ENCODE measurements at places on chromosomes 5 and 9. TPM values are rescaled to one million over a fixed set of nuclear protein-coding genes. Genes with fewer than 3 reads are reported as not detected.

TPPP gene
- 6.6 TPM for total RNA-seq

GADD45G gene
- 0.31 TPM for total RNA-seq

FLT4 gene
- total RNA-seq = 3.6 TPM

GFRA3 gene
- total RNA-seq = 0.14 TPM

OGN gene
- total RNA-seq = not detected

CTXN3 gene
- total RNA-seq = not detected

NR2F1-AS1 gene
- 2.7 TPM for total RNA-seq

FXN gene
- total RNA-seq = 25.3 TPM

CCDC183 gene
- total RNA-seq = 0.19 TPM

HACD4 gene
- total RNA-seq = 1.0 TPM

HRH2 gene
- total RNA-seq = 0.34 TPM

BTNL3 gene
- not detected for total RNA-seq

FAT2 gene
- total RNA-seq = 0.01 TPM

DNM1 gene
- total RNA-seq = 78.9 TPM

PAEP gene
- 0.25 TPM for total RNA-seq

MRPS30 gene
- 36.3 TPM for total RNA-seq

TTC16 gene
- total RNA-seq = 0.05 TPM

GPR151 gene
- not detected for total RNA-seq

DNAJA1 gene
- total RNA-seq = 234 TPM

MYMK gene
- not detected for total RNA-seq

DDX4 gene
- not detected for total RNA-seq

CAPSL gene
- total RNA-seq = not detected

CER1 gene
- total RNA-seq = not detected

PCDHGA7 gene
- total RNA-seq = 0.74 TPM

BRD3 gene
- 14.8 TPM for total RNA-seq

SPINK7 gene
- total RNA-seq = not detected

TNFSF8 gene
- not detected for total RNA-seq

GOLM1 gene
- 115 TPM for total RNA-seq

C5orf22 gene
- 11.8 TPM for total RNA-seq

CCL27 gene
- 0.33 TPM for total RNA-seq

HMGCR gene
- 21.8 TPM for total RNA-seq

RFK gene
- 29.0 TPM for total RNA-seq

NSUN2 gene
- 86.1 TPM for total RNA-seq

RAB3C gene
- not detected for total RNA-seq

FOXD4L6 gene
- 0.06 TPM for total RNA-seq

SLC24A2 gene
- total RNA-seq = not detected

RANBP3L gene
- total RNA-seq = not detected

PCDH12 gene
- not detected for total RNA-seq

CD180 gene
- not detected for total RNA-seq
